Activated B cell treated with CpG ODN at 0.5 μM for 24 hours (primary cell): ENCODE measurements at places on chromosomes 12 and 14. TPM values are rescaled to one million over a fixed set of nuclear protein-coding genes. Genes with fewer than 3 reads are reported as not detected.

DNA sequence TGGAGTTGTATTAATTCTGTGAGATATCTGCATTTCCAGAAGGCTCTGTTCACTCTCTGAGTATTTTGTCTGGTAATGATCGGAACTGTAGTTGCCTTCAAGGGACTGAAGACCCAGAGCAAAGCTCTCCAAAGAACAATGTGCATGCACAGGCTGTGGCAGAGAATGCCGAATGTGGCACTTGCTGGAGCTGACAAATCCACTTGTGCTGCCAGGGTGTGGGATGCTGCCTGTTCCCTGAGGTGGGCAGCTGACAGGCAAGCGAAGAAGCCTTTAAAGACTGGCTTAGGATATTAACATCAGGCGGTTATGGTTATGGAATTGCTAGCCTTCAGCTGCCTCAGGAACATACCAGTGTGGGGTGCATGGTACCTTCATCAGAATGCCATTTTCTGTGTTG is 419.9 kb upstream of the ATP2B1 start:
- no peak for DNase-seq

Gene SERPINA9
- total RNA-seq = 0.24 and 0.40 TPM in 2 replicates

DNA sequence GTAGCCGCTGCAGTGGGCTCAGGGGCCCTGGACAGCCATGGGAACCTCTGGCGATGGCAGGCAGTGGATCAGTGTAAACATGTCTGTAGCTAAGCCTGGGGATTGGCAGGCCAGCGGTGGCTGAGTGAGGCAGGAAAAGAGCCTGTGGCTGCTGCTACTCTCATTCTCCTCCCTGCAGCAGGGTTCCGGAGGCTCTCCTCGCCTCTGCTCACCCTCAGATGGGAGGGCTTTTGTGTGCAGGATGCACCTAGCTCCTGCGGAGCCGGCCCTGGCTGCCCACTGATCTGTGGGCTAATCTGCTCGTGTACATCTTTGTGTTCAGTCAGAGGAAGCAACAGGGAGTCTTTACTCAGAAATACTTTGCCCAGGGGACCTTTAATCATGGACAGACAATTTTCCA is 59.5 kb downstream of the GALNT8 start:
- DNase-seq = no peak

DNA sequence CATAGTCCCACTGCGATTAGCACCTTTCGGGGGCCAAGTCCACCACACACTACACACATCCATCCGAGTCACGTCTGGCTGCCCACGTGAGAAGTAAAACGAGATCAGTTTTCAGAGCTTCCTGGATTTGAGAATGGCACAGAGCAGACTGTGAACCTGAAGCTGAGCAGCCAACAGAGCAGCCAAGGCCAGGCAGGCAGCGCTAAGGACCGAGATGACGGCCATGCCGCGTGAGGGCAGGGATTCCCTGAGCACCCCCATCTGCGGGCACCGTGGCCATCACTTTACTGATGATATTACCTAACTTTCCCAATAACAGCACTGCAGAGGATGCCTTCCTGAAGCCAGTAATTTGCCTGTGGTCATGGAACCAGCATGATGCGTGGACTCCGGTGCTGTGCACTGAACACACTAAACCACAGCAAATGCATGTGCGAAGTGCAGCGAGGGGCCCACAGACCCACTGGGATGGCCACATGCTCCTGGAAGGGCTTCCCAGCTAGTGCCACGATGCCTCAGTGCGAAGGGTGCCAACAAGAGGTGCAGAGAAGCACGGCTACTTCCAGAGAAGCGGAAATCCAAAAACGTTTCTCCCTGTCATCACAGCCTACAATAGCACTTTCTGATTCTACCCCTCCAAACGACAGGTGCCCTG is 56.0 kb downstream of the RNF34 start:
- DNase-seq = no peak

GRCh38 chr12:9587987-9588600 is 19.6 kb downstream of the KLRB1 start:
- no peak for DNase-seq

- DNase-seq = no peak
Measured at GRCh38 chr14:89953602-89954001, 928 bp downstream of the EFCAB11 start.

DNA sequence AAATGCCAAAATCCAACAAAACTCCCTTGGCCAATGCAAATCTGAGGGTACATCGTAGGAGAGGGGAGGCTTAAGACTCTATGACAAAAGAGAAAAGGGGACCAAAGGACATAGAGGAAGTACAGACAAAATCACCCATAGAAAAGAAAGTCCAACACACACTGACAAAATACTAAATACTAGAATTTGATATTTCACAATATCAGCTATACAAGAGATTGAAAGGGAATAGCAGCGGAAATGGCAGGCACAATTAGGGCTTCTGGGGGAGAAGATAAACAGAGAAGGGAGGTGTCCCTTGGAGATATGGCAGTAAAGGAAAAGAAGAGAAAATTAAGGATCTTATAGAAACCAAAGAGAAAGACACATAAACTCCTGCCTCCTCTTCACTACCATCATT is 29.0 kb downstream of the ATP2B1 start:
- DNase-seq = no peak

GRCh38 chr14:56797003-56797568 is 13.2 kb downstream of the OTX2 start:
- DNase-seq = no peak

GRCh38 chr12:22285846-22286245 is 48.7 kb downstream of the ST8SIA1 start:
- no peak for DNase-seq

- no peak for DNase-seq
Measured at GRCh38 chr12:88063375-88063774, 34.2 kb upstream of the C12orf50 start.

GRCh38 chr12:45615268-45615667 is 114.2 kb upstream of the ARID2 start:
- no peak for DNase-seq

DNA sequence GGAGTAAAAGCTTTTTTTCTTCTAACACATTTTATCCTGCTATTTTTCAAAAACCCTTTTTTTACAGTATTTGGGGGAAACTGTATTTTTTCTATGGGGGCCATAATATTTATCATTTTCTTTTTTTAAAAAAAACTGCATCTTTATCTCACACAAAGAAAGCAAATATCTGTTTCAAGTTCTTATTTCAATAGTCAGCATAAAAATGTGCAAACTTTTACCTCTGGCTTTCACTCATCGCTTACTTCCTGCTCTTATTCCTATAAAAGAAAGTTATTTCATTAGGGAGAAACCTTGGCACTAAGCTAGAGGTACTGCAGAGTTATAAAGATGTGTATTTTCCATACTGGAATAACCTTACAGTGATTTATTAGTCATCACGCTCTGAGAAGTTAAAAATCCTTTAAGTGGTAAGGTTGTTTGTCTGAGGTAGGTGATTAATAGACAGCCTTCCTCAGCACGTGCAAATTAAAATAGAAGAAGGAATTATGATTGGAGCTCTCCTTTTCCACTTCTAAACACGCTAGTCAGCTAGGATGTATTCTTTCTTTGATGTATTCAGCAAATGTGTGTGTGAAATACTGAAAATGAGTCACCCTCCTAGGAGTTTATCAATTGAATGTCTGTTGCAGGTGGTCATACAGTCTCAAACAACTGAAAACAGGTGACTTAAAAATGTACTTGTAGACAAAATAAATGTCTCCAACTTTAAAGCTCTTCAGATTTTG is 461.0 kb downstream of the GXYLT1 start:
- no peak for DNase-seq

DNA sequence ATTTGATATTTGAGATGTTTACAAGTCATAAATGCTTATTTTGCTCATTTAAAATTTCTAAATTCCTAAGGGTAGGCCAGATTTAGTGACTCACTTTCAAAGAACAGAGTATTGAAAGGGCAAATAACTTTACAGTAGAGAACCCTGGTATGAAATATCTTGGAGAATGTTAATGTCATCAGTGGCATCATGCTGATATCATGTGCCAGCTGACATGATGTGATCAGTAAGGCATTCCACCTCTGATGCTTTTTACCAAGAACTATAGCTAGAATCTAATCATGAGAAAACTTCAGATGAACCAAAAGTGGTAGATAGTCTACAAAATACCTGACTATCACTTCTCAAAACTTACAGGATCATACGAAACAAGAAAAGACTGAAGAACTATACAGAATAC is 2.9 kb upstream of the FLRT2 start:
- DNase-seq = no peak

DNA sequence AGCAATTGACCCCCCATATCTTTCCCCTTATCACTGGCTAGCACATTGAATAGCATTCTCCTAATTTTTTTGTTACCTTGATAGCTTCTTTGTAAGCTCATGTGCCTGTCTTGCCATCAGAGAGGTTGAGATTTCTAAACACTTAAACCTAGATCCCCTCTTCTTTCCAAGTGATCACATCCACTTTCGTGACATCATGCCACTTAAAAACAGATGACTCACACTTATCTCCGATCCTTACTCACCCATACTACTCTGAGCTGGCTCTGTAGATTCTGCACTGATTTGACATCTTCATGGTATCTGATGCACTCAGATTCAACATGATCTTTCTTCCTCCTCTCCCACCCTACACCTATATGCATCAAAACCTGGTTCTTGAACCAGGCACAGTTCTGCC is 10.5 kb downstream of the GPR137C start:
- DNase-seq = no peak

GRCh38 chr14:59328454-59328853 is 136.7 kb downstream of the GPR135 start:
- DNase-seq = no peak
